ENCODE measurements at places on chromosomes 1 and 21. TPM values are rescaled to one million over a fixed set of nuclear protein-coding genes. Genes with fewer than 3 reads are reported as not detected.
A peak's percentile ranks its signal among the peaks of the same experiment; 100 is the strongest.

DNA sequence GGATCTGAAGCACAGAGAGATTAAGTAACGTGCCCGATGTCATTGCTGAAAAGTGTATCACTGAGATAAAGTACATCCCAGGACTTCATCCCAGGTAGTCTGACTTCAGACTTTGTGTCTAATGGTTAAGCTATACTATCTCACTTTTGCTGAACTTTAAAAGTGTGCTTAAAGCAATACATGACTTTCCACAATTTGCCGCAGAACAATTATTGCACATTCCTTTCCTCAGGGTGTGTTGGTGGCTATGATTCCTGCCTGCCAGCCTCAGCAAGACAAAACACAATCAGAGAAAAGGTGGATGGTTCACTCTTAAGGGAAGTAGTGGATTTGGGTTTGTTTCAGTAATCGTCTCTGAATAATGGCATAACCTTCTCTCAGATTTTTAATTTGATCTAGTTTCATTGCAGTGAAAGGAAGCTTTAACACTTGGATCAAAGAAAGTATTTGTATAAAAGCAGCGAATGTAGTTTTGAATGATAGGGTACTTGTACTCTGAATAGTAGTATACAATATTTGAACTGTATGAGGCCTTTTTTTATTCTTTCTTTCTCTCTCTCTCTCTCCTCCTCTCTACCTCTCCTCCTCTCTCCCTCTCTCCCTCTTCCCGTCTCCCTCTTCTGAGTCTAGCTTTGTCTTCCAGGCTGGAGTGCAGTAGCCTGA lies 47.0 kb downstream of the CNST start:
- peak overlapping the region; percentile 24 for H3K27ac ChIP-seq
- H3K4me3 ChIP-seq, result no peak overlapping the region
- H3K36me3 ChIP-seq, result peaks cover 4% of the 10 kb centered on the region
- peaks cover 8% of the 10 kb centered on the region for H3K4me1 ChIP-seq
- DNase-seq, result no peak

TSPAN2 gene
- polyA plus RNA-seq, result 4.2 TPM

GRCh38 chr1:200035956-200036618 lies 8.6 kb downstream of the NR5A2 start:
- H3K4me1 ChIP-seq, result peaks cover 24% of the 10 kb centered on the region
- peaks cover 34% of the 10 kb centered on the region for H3K27me3 ChIP-seq
- no peak overlapping the region for H3K4me3 ChIP-seq
- H3K27ac ChIP-seq, result no peak overlapping the region

DNA sequence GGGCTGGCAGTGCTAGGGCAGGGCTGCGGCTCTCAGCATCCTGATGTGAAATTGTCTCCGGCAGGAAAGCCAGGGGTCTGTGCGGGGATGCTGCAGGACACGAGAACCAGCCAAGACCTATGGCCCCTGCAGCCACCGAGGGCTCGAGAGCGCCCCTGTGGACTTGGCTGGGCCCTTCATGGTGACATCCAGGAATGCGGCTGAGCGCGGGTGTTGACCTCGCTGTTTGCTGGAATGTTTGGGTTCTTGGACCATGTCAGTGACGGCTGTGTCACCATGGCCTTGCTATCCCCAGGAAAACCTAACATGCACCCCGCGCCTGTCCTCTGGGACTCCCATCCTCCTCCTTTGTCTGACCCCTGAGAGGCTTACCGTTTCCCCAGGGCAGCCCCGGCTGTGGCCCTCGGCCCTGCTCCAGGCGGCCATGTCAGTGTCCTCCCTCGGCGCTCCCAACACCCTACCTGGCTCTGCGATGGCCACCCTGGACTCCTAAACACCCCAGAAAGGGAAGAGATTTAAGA lies 14.3 kb upstream of the C1orf174 start:
- H3K36me3 ChIP-seq, result no peaks in the 10 kb centered on the region
- H3K4me3 ChIP-seq, result no peak overlapping the region
- DNase-seq, result no peak
- no peaks in the 10 kb centered on the region for H3K4me1 ChIP-seq

SUSD4 gene
- 7.7 TPM for polyA plus RNA-seq

DNA sequence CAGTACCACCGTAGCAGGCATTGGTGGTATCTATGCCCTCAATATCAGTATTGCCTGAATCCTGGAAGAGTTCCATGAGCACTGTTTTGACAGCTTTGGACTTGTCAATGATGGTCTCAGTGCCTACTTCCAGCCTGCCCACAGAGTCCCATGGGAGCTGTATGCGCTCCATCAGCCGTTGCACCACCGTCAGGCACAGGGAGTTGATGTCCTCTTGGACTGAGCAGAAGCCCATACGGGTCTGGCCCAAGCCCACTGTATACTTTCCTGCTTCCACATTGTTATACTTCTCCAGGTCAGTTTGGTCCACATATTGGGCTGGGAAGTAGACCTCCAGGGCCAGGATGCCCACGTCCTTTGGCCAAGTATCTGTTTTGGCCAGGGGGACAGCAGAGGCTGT lies 4.5 kb downstream of the HMGCS2 start:
- H3K4me1 ChIP-seq, result no peaks in the 10 kb centered on the region
- no peak for DNase-seq
- no peak overlapping the region for H3K4me3 ChIP-seq
- no peaks in the 10 kb centered on the region for H3K36me3 ChIP-seq
